ENCODE measurements at places on chromosomes 7 and 10.

DNA sequence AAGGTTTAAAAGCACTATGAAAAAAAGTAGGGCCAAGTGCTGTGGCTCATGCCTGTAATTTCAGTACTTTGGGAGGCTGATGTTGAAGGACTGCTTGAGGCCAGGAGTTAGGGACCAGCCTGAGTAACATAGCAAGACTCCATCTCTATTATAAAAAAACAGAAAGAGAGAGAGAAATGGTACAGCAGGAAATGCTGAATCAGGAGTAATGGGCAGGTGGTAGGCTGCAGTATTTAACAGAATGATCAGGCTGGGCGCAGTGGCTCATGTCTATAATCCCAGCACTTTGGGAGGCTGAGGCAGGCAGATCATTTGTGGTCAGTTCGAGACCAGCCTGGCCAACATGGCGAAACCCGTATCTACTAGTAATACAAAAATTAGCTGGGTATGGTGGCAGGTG, 49.6 kb downstream of the SCD start:
- no peak for DNase-seq

GRCh38 chr10:43322769-43323168, 48.7 kb upstream of the FXYD4 start:
- DNase-seq, result no peak

GRCh38 chr10:92742331-92743228, 52.8 kb downstream of the HHEX start:
- no peak for DNase-seq

- DNase-seq, result no peak
These were observed 21.8 kb downstream of the ITPRIP start for GRCh38 chr10:104316321-104317099.

DNA sequence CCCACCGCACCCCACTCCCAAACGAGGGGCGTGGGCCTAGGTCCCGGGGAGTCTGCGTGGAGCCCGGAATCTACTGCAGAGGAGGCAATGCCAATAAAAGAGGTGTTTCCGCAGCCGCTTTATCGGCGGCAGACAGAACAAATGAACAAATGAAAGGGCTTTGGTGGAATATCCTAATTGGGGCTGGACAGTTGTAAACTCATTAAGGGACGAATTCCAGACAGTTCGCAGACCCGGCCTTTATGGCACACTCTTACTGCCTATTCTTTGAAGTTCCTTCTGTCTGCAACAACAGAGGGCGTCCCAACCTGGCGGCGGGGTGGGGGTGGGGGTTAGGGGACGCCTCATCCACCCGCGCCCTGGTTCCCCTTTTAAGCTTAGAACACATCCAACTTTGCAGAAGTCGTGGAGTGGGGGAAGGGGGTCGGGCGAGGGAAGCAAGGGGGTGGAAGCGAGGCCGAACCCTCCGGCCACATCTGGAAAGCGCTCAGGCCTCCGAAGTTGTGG, 4.1 kb downstream of the HOXA9 start:
- DNase-seq, result peak; percentile 64

GRCh38 chr10:102546606-102547320, 43.0 kb downstream of the SUFU start:
- no peak for DNase-seq

DNA sequence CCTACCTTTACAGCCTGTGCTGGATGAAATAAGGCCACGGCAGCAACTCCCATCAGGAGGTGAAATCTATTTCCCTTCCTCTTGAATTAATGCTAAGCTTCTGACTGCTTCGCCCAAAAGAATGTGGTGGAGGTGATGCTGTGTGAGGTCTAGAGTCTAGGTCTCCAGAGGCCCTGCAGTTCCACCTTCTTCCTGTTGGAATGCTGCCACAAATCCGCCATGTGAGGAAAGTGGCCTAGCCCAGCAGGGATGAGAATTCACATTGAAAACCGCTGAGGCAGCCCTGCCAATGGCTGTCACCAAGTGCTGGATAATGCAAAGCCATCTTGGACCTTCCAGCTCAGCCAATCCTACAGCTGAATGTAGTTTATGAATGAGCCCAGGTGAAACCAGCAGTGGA, 28.0 kb downstream of the RHOBTB1 start:
- DNase-seq, result no peak

GRCh38 chr7:114409750-114410149, 4.9 kb upstream of the FOXP2 start:
- DNase-seq, result no peak

GRCh38 chr10:98921316-98921715, 314.3 kb downstream of the HPSE2 start:
- no peak for DNase-seq

DNA sequence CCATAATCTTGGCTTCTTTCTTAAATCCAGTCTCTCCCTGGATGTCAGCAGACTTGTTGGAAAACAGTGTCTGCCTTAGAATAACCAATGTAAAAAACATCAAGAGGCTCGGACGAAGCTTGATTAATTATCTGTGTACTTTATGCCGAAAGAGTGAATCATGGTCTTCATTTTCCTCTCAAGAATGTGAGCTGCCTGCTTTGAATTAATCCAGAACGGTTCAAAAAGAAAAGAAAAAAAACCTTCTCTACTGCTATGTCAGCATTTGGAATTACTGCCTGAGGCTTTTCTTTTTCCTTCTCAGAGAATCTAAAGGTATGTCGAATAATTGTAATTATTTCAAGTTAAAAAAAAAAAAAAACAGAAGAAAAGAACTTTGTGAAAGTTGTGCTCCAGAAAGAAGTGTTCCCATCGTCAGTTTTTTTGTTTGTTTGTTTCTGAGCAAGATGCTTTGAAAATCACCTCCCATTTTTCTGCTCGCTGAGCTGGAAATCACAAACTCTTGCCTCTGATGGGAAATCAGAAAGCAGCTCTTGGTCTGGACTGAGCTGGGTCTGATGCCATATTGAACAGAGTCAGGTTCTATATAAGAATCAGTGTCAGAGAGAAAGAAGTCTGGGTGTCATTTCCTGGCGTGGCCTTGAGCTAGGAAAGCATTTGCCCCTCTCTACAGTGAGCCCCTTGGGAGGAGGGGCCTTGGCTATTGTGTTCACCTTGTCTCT, 20.2 kb downstream of the PLPP4 start:
- no peak for DNase-seq

DNA sequence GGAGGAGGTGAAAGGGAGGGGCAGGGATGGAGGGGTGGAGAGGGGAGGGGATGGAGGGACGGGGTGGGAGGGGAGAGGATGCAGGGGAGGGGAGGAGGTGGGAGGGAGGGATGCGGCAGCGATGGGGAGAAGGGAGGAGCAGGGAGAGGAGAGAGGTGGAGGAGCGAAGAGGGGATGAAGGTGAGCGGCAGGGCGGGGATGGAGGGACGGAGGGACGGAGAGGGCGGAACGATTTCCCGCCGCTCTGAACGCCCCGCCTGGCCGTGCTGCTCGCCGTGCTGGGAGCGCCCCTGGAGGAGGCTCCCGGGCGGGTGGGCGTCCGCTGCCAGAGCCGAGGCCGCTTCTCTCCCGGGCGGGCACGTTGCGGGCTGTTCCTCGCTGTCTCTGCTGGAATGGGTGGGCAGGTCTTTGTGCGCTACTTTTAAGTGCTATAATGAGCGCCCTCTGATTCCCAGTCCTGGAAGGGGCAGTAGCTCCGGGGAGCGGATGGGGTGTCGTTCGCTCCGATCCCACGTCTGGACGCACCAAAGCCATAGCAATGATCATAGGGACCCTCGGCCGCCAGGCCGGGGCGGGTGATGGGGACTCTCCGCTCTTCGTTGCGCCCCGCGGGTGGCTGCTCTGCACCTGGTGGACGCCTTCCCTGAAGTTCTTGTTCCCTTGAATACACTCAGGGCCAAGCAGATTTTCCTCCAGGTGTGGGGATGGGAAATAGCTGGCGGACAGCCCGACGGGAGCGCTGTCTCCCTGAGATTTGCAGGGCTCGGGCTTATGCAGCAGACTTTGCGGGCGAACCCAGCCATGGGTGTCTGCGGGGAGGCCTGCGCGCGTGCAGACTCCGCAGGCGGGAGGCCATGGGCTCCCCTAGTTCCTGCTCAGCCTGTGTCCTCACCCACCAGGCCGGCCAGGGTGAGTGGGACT, 81.1 kb upstream of the CPXM2 start:
- DNase-seq, result peak; percentile 83

GRCh38 chr7:8938044-8938805, 504.8 kb downstream of the NXPH1 start:
- DNase-seq, result peak; percentile 88

DNA sequence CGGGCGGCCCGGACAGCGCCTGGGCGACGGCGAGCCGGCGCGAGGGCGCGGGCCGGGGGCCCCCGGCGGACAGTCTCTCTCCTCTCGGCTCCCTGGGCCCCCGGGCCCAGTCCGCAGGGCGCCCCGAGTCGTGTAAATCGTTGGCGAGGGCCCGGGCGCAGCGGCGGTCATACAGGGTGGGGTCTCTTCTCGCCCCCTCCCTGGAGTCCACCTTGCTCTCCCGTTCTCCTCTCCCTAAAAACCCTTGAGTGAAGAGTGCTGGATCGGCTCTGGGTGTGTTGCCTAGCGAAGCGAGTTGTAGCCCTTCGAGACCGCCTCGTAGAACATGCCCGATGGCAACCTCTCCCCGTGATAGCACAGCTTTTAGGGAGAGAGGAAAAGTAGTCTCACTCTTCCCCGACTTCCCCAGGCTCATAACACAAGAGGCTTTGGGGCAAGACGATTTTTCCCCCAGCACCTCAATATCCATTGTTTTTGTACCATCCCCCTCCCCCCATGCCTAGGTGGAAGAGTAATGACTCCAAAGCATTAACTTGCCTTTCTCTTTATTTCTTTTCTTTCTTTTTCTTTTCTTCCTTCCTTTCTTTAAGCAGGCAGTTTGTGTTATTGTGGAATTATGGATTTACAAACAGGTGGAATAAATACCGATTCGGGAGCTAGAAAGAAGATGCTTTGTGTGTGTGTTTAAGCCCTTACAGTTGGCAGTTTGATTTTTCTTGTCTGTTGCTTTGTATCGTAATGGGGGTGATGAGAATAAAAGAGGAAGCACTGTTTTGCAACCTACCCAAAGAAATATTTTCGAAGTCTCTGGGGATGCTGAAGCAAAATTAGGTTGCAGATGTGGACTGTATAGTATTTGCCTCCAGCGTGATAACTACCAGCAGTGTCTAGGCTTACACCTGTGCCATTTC, 822 bp downstream of the SHOC2 start:
- peak; percentile 53 for DNase-seq

DNA sequence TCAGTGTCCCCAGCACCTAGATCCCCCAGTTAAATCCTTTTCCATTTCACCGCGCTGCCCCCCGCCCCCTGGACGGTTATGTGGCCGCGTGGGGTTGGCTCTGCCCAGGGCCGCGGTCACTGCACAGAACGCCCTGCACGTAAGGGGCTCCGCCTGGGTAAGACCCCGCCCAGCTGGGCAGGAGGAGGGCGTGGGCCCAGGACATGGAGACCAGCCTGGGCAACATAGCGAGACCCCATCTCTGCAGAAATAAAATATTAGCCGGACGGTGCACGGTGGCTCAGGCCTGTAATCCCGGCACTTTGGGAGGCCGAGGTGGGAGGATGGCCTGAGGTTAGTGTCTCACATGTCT, 650 bp upstream of the ZFAND2A start:
- DNase-seq, result no peak

DNA sequence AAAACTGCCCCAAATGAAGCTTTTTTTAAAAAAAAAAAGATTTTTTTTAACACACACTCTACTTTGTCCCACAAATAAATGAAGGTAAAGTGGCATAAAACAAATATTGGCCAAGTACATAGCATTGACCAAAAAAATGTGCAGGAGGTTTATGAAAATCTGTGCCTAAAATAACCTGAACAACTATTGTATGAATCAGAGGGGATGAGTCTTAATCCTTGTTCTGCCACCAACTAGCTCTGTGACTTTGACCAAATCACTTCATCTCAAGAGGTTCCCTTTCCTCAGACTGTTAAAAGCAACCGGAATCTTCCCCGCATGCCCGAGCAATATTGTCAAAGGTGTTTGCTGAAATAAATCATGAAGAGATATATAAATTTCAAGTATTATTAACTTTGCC, 150.4 kb upstream of the NEBL start:
- no peak for DNase-seq

DNA sequence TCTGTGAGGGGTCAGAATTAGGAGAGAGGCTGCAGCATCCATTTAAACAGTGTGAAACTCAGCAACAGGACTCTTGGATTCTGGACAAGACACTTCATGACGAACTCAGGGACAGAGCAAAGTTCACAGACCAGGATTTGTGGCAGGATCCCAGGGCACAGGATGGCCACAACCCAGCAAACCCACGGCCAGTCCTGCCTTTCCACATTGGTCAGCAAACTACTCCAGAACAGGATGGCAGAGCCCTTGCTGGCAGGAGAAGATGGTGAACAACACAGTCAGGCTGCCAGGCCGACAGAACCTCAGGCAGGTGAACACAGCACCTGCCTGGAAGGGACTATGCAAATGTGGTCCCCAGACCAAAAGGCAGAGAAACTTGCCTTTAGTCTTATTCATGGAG, 34.4 kb downstream of the VSTM4 start:
- no peak for DNase-seq

DNA sequence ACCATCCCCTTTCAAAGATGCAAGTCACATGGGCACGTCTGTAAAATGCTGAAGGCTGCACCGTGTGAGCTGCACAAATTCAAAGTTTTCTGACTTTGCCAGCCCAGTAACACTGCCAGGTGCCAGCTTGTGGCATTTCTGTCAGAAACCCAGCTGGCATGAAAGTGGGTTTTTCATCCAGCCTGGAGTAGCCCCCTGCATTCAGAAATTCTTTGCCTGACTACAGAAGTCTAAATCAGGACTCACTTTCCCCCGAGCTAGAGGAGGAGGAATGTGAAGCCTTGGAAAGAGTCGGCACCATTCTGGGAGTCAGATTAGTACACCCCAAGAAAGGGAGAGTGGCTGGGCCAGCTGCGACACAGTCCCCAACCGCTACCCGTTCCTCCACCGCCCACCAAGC, 56.7 kb upstream of the EN2 start:
- DNase-seq, result no peak

- DNase-seq, result no peak
These were observed 62.9 kb upstream of the TRIM8 start for GRCh38 chr10:102581401-102581800.
